ENCODE measurements at places on chromosomes 5 and 9.

- no peak for DNase-seq
Measured at GRCh38 chr5:133285583-133286021, 233.8 kb downstream of the HSPA4 start.

GRCh38 chr9:97907046-97907445 is 15.3 kb downstream of the TRMO start:
- DNase-seq = no peak

GRCh38 chr5:164540174-164540573 is 1034.8 kb downstream of the MAT2B start:
- no peak for DNase-seq

DNA sequence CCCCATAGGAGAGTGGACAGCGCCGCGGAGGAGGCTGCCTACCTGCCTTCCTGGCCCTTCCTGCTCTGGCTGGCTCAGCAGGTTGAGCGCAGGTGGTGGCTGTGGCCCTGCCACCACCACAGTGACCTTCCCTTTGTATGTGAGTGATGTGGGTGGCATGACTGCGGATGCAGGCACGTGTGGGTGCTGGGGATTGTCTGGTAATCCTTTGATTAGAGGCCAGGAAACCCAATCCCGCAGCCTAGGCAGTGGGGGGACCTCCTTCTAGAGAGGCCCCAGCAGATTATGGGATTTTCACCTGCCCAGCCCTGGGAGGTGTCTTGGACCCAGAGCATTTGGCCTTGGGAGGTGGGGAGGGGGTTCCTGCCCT is 16.5 kb downstream of the RXRA start:
- DNase-seq = no peak

- peak; percentile 39 for DNase-seq
Measured at GRCh38 chr9:127877566-127877998, at the start of gene AK1. Gene AK1, minus strand, starts transcription at chr9:127877675. Its CDS starts 3,058 bp downstream, at chr9:127874617.

All from amniotic stem cell (primary cell).